ENCODE measurements at places on chromosomes 3 and 15. TPM values are rescaled to one million over a fixed set of nuclear protein-coding genes. Genes with fewer than 3 reads are reported as not detected.

Gene PLSCR5
- not detected for total RNA-seq

Gene ZNF620
- total RNA-seq, result 5.7 TPM

Gene ADGRG7
- not detected for total RNA-seq

Gene SUCLG2
- 45.6 TPM for total RNA-seq

Gene KBTBD13
- not detected for total RNA-seq

Gene FOXB1
- total RNA-seq, result 2.8 TPM

Gene GATM
- 2.0 TPM for total RNA-seq

Gene EXD1
- not detected for total RNA-seq

Gene LRRC31
- not detected for total RNA-seq

Gene CYP1A1
- total RNA-seq, result 2.8 TPM

Gene SAMMSON
- total RNA-seq, result not detected

Gene SLC22A13
- total RNA-seq, result 0.47 TPM

Gene GP5
- total RNA-seq, result 0.28 TPM

Gene CCDC39
- total RNA-seq, result not detected

Gene THSD4
- not detected for total RNA-seq

Gene SNX4
- 37.9 TPM for total RNA-seq

Gene GRAMD1C
- total RNA-seq, result 0.40 TPM

Gene SLC24A5
- total RNA-seq, result not detected

Gene HEXA
- 92.1 TPM for total RNA-seq

Gene GPR27
- 5.3 TPM for total RNA-seq

Gene TKT
- total RNA-seq, result 231 TPM

Gene CIP2A
- 71.3 TPM for total RNA-seq

Gene SNX1
- 114 TPM for total RNA-seq

Gene CHRNB4
- total RNA-seq, result not detected

Measured in activated CD8-positive, alpha-beta memory T cell treated with anti-CD3 and anti-CD28 coated beads, Interleukin-2, amount 10 ng/mL, durations not matched to agents 7 days and 5 days (primary cell).